Activated naive CD4-positive, alpha-beta T cell treated with anti-CD3 and anti-CD28 coated beads, Interleukin-2, amount 50 U/mL, for 16 hours (primary cell): ENCODE measurements at places on chromosomes 2 and 18.
A peak's percentile ranks its signal among the peaks of the same experiment; 100 is the strongest.

DNA sequence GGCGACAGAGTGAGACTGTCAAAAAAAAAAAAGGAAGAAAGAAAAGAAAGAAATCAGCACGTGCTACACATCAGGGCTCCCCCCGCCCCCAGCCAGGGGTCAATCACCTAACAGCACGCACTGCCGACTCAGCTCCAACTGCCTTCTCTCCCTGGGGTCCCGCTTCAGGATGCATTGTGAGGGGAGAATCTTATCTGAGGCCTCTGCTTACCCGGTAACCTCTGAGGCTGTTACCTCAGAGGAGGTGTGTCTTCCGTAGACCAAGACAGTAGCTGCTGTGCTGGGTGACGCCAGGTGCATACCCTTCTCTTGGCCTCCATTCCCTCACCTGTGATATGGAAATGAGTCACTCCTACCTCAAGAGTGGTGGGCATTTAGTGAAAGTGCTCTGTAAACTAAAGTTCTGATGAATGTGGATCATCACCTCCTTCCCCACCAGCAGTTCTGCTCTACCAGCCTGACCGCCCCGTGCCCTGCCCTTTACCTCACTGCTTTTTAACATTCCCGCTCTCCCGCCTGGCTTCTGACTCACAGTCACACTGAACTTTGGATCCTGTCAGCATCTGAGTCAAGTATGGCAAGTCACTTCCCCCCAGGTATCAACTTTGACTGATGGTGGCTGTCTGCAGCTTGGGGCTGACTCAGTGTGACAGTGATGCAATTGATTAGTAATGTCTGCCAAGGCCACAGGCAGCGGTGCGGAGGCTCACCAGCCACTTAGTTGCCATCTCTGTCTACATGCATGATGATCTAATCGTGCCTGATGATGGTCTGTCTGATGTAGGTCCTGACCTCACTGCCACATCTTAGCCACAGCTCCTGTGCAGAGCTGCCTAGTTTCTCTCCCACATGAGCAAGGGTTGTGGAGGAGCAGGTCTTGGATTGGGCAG is 20.1 kb downstream of the ARID5A start:
- peak; percentile 57 for DNase-seq

- no peak for DNase-seq
Observed at GRCh38 chr18:23538001-23538400, 34.7 kb downstream of the RMC1 start.

- no peak for DNase-seq
Observed at GRCh38 chr18:15165048-15165447, 417.1 kb downstream of the ANKRD30B start.

DNA sequence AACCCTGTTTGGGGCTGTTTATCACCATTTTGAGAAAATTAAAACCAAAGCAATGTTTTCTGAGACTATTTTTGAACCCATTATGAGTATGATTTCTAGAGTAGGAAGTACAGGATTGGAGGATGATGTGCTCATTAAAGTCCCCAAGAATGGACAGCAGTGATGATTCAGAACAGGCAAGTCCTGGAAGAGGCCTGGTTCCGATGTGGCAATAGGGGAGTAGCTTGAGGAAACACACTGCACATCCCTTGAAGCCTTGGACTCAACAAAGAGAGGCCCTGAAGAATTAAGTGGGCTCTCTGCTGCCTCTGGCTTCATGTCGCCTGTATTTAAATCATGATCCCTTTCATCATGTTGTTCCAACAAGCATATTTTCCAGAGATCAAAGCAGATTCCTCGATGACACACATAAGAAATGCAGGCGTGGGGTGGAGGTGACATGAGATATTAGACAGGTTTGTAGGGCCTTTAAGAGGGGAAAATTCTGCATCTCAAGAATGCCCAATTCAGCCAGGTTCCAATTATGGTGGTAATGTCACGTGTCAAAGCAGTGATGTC is 242.2 kb downstream of the FHOD3 start:
- no peak for DNase-seq
